ENCODE measurements at places on chromosomes 16 and 17.

GRCh38 chr16:78317564-78318240 is 218.2 kb downstream of the WWOX start:
- no peak for DNase-seq

- DNase-seq: no peak
These were observed at the start of gene TMEM100 for GRCh38 chr17:55722742-55723487. TMEM100 (minus strand) TSS chr17:55722864; CDS start chr17:55721070, 1,794 bp downstream.

GRCh38 chr17:29014716-29015115 is 8.9 kb upstream of the SEZ6 start:
- no peak for DNase-seq

DNA sequence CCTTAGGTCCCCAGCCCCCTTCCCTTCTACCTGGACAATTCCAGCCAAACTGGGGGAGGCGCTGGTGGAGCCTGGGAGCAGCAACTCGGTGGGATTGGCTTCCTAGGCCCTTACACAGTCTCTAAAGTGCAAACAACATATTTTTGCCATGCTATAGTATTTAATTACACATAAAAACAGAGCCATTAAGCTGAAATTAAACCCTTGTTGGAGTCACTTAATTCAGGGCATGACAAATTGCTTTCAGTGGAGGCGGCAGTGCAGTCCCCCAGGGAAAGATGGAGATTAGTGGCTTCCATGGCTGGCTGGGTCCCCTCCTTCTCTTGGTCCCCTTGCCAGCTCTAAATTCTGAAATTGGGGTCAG is 17.3 kb downstream of the IGFBP4 start:
- DNase-seq: no peak

GRCh38 chr16:678209-678857 is 1.9 kb upstream of the STUB1 start:
- no peak for DNase-seq

GRCh38 chr17:72950242-72950931 is 142.1 kb downstream of the SLC39A11 start:
- DNase-seq: no peak

DNA sequence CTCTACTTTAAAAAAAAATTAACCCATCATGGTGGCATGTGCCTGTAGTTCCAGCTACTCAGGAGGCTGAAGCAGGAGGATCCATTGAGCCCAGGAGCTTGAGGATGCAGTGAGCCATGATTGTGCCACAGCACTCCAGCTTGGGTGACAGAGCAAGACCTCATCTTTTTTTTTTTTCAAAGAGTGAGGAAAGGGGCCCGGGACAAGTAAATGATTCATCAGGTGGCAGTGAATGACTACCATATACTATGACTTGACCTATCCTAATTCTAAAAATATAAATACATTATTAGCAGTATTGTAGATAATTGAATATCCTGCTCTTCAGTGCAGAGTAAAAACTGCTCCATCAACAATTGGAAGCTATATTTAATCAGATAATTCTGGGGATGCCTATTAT is 55.3 kb downstream of the CLUH start:
- DNase-seq: no peak

GRCh38 chr16:87469169-87469568 is 23.7 kb downstream of the ZCCHC14 start:
- no peak for DNase-seq

- no peak for DNase-seq
These were observed 58.9 kb downstream of the TK2 start for GRCh38 chr16:66490774-66491715.

DNA sequence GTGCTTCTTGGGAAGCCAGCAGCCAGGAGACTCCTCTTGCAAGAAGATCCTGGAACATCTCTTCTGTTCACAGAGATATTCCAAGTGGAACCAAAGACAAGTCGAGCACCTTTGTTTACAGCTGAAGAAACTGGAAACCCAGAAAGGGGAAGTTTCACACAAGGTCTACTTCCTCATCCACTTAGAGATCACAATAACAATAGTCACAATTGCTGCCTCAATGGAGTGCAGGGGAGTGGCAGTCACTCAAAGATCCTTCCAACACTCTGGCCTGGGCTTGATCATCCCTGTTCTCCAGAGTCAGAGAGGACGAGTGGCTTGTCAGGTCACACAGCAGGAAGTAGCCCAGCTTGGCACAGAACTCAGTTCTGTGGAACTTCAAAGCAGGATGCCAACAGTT is 46.9 kb upstream of the SIAH1 start:
- no peak for DNase-seq

GRCh38 chr17:29449865-29450671 is 59.9 kb downstream of the TAOK1 start:
- DNase-seq: no peak

DNA sequence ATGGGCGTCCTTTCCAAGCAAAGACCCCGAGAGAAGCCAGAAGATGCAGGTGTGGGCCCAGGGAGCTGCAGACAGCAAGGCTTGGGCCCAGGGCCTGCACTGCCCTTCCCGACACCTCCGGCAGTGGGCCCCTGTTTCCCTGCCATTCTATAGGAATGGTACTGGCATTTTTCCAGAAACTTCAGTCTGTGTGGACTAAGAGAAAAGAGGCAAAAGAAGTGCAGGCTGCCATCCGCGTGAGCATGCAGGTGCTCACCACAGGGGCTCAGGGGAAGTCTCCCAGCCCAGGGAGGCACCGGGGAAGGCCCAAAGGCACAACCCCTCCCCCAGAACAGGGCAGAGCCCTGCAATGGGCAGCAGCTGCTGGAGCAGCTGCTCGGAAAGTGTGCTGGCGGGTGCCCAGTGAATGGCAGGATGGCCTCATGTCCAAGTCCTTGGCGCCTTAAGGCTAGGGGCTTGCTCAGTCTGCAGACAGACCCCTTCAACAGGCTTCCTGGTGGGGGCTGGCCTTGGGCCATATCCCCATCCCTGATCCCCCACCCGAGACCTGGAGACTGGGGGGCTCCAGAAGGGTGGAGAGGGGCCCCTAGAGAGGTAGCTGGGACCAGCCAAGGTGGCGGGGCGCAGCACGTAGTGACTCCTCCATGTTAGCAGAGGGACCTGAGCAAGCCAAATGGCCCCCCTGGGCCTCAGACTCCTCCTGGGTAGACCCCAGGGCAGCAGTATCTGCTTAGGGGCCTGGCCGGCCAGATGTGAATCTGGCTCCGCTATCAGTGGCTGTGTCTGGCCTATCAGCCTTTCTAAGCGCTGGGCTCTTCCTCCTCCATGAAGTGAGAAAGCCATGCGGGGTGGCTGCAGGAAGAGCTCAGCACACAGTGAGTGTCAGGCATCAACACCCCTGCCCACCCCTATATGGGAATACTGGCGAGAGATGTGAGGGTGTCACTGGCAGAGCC is 6.7 kb upstream of the TPPP3 start:
- no peak for DNase-seq

GRCh38 chr17:12457493-12457892 is 208.2 kb upstream of the MYOCD start:
- no peak for DNase-seq

DNA sequence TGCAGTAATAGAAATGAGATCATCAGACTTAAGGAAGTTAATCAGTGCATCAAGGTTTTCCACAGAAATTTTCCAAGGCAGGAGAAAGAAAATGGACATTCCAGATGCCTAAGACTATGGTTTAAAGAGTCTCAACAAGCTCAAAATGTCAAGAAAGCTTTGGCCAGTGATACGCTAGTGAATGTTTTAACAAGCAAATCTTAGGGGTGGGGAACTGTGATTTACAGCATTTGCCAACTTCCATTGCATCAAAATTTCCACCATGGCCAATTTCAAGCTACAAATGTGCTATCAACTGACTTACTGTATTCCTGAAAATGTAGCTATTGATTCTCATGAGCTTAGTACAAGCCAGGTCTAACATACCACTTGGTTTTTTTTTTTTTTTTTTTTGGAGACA is 82.4 kb upstream of the CLEC3A start:
- DNase-seq: no peak

- DNase-seq: no peak
These were observed at the start of gene CAVIN1 for GRCh38 chr17:42422958-42423712. CAVIN1 (minus strand) TSS chr17:42423256; CDS start chr17:42423097, 159 bp downstream.

GRCh38 chr16:86035906-86036305 is 136.9 kb downstream of the IRF8 start:
- no peak for DNase-seq

GRCh38 chr16:83176802-83177201 is 550.0 kb downstream of the CDH13 start:
- no peak for DNase-seq

DNA sequence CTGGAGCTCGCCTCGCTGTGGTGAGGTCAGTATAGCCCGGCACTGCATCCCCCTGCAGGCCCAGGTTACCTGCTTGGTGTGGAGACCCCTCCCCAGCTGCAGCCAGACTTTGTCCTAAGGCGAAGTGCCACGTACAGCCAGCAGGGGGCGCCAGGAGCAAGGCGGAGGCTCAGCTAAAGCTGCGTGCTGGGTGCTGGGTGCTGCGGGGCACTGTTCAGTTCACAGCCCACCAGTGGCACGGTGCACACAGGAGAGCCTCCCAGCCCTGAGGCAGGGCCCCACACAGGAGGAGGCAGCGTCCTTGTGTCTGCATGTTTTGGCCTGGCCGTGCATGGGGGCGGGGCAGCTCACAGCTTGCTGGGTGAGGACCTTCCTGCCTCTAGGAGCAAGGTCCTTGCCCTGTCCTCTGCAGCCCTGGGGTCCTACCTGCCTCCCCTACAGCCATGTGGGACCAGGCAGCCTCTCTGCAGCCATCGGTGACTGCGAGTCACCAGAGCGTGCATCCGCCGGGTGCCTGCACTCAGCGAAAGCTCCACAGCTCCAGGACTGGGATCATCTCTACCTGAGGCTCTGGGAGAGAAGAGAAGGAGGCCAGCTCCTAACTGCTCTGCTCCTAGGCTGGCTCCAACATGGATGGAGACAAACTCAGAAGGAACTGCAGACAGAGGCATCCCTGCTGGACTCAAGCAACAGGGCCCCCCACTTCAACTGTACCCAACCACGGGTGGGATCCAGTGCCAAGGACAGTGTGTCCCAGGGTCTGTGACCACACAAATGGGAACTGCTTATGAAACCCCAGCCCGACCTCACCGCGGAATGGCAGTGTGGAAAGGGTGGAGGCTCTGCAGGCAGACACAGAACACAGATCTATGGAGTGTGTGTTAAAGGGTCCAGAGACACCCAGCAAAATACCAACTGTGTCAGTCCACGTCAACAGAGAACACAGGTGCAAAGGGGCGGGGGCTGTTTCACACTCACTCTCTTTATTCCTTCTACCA is 19.0 kb downstream of the SLC7A5 start:
- peak; percentile 51 for DNase-seq
